ENCODE measurements at places on chromosomes 7 and 10.
A peak's percentile ranks its signal among the peaks of the same experiment; 100 is the strongest.

GRCh38 chr7:57651006-57651405 lies 201.0 kb downstream of the ZNF716 start:
- no peak for DNase-seq

DNA sequence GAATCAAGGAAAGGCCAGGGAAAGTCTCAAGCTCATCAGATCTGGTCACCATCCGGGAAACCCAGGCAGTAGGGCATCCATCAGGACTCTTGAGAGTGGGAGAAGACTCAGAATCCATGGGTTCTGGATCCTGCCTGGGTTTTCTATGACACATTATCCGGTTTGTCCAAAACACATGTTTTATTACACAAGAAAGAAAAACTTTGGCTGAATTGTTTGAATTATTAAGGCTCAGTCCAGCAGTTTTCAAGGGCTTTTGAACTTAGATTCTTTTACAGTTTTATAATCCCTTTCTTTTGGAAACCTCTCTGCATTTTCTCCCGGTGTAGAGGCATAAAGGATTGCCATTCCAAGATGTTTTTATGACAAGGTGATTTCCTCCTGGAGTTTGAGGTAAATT lies 528.5 kb upstream of the MGMT start:
- DNase-seq: no peak

DNA sequence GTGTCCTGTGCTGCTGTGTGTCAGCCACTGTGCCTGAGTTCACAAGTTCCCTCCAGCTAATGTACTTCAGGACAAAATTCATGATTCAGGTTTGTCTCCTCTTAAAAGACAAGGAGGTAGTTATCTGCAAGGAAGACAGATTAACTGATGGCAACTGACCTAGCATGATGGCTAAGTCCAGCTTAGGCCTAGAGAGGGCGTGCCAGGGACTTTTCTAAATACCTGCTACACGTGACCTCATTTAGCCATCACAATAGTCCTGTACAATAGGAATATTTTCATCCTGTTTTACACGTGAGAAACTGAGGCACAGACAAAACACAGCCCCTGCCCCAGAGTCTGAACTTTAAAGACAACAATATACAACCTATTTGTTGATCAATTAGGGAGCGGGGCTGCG lies 275.7 kb downstream of the XPNPEP1 start:
- no peak for DNase-seq

DNA sequence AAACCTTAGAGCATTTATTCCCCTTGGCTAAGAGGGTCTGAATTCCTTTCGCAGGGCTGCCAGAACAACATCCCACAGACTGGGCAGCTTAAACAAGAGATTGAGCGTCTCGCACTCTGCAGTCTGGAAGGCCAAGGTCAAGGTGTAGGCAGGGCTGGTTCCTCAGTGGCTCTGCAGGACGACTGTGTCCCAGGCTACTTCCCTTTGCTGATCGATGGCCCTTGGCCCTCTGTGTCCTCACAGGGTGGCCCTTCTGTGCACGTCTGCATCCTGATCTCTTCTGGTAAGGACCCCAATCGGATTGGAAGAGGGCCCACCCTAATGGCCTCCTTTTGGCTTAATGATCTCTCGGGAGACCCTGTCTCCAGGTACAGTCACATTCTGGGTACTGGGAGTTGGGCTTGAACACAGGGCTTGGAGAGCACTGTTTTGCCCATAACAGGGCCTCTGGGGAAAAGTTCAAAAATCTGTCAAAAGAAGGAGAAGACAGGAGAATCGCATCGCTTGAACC lies 35.1 kb upstream of the DNAJB6 start:
- DNase-seq: no peak

GRCh38 chr7:68224041-68224741 lies 1227.6 kb downstream of the TYW1 start:
- peak; percentile 52 for DNase-seq

DNA sequence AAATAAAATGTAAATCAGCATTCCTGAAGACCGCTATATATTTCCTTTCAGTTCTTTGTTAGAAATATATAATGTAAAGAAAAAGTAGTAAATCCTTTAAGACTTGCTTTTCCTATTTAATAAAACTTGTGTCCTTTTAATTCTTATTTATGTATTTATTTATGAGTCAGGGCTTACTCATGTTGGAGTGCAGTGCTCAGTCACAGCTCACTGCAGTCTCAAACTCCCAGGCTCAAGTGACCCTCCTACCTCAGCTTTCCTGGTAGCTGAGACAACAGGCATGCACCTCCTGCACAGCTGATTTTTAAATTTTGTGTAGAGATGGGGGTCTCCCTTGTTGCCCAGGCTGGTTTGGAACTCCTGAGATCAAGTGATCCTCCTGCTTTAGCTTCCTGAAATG lies 724.5 kb downstream of the ANKRD7 start:
- DNase-seq: no peak
